ENCODE measurements at places on chromosomes 5 and 9. TPM values are rescaled to one million over a fixed set of nuclear protein-coding genes. Genes with fewer than 3 reads are reported as not detected.

TRIM7 gene
- total RNA-seq, result 4.1 TPM

AMBP gene
- not detected for total RNA-seq

TAF7 gene
- 60.5 TPM for total RNA-seq

MCIDAS gene
- total RNA-seq, result 4.2 TPM

HCN1 gene
- 1.4 TPM for total RNA-seq

PLAC8L1 gene
- total RNA-seq, result not detected

SHISAL2B gene
- total RNA-seq, result not detected

TPM2 gene
- 3.5 TPM for total RNA-seq

Measured in SK-MEL-5 (cell line).